ENCODE measurements at places on chromosomes 6 and 20.
A peak's percentile ranks its signal among the peaks of the same experiment; 100 is the strongest.

DNA sequence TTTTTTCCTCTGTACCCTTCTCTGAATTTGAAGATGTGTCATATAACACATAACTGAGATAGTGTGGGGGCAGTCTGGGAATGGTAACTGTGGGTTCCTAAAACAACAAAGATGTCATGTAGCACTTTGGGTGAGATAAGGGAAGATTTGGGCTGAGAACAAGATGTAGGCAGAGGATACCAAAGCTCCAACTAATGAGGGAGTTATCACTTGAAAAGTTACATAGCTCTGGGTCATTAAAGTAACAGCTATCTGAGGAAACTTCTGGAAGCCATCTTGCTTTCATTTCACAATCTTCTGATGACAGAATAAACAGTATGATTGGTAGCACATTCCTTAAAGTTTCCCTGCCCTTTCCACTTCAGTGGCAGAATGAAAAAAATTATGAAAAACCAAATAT, 255.4 kb downstream of the TBX18 start:
- DNase-seq = no peak

DNA sequence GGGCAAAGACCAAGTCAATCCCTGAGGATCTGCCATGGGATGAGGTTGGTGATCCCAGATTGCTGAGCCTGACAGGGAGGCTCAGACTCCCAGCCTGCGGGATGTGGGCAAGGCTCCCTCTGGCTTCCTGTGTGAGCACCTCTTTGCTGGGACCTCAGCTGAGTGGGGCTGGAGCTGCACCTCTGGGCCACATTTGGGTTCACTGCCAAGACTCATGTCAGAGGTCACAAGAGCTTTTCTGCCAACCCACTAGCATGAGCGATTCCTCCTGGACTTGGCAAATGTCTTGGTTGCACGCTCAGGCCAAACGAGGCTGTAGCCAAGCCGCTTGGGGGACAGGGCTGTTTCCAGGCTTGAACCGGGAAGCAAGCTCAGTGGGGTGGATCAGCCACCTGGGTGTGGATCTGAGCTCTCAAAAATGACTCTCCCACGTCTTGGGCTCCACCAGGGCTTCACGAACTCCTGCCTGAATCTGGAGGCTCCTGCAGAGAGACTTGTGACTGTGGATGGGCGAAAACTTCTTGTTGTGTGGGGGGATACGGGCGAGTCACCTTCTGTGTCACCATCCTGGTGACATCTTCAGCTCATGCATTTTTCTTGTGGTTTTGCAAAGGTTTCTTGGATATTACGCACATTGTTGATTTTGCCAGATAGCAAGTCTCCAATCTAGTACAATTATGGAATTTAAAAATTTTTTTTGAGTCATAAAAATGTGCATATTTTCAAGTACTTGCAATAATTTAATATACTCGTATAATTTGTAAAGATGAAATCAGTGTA, 359.5 kb downstream of the CDH4 start:
- DNase-seq = no peak

- DNase-seq = peak; percentile 35
These were observed 11.9 kb downstream of the PCIF1 start for GRCh38 chr20:45946149-45946970.

GRCh38 chr6:56567501-56567900, 75.2 kb downstream of the DST start:
- DNase-seq = no peak

- DNase-seq = no peak
These were observed 62.0 kb downstream of the TRIM38 start for GRCh38 chr6:26024651-26025046.

DNA sequence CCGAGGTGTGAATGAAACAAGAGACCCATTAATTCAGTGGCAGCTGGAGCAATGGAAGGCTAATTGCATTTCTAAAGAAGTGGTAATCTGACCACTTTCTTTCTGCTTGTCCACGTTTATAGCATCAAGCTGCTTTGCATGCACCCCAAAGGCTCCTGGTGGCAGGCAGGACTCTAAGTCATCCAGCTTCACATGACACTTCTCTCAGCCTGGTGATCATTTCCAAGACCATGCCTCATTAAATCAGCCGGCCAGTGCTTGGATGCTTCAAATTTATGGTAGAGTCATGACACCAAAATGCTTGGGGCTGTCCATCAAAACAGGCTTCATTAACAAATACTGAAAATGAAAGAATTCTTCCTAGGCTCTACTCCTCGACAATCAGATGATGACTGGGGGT, 614.9 kb downstream of the DOK5 start:
- no peak for DNase-seq

DNA sequence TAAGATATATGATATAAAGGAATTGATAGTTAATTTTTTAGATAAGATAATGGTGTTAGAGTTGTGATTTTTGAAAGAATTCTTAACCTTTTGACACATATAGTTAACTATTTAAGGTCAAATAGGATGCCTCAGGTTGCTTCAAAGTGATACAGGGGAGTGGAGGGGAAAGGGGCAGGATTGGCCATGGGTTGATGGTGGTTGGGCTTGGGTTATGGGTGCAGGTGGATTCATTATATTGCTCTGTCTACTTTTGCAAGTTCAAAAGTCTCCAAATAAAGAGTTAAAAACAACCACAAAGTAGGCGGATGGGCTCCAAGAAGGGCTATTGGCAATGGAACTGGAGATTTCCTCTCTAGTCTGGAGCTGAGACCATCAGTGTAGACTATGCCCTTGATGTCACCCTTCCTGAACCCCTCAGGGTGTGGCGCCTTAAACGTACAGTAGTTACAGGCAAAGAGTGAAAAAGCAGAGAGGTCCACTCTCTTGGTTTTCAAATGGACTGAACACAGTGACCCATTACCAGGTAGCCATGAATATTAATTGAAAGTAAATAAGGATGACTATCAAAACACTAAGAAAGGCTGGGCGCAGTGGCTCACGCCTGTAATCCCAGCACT, 81.2 kb downstream of the PTPN1 start:
- no peak for DNase-seq

- no peak for DNase-seq
These were observed 23.2 kb downstream of the FAM50B start for GRCh38 chr6:3872370-3872854.

DNA sequence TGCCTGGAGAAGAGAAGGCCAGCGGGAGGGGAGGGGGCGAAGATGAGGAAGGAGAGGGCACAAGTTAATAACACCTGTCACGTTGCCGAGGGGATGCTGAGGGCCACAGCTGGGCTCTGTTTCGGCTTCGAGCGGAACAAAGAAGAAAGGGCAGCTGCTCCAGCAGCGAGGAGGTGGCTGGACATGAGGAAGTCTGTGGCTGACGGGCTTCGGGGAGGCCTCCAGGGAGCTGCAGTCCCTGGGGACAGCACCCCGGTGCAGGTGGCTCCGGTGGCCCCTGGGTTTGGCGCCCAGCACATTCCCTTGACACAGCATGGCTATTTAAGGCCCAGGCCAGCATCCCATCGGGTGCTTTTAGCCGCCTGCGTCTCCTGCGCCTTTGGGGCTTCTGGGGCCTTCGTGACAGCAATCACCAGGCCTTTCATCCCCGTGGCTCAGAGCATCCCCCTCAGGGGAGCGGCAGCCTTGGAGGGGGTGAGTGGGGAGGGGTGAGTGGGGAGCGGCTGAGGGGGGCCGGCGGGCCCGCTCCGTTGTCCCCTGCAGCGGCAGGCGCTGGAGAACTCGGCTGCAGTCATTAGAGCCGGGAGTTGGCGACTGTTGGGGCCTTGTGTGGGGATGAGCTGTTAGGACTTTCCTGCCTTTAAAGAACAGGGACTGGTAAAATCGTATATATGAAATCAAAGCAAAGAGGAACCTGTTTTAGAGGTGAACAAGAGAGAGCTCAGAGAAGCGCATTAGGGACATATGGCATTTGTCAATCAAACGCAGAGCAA, 99.0 kb downstream of the TMEM242 start:
- no peak for DNase-seq

DNA sequence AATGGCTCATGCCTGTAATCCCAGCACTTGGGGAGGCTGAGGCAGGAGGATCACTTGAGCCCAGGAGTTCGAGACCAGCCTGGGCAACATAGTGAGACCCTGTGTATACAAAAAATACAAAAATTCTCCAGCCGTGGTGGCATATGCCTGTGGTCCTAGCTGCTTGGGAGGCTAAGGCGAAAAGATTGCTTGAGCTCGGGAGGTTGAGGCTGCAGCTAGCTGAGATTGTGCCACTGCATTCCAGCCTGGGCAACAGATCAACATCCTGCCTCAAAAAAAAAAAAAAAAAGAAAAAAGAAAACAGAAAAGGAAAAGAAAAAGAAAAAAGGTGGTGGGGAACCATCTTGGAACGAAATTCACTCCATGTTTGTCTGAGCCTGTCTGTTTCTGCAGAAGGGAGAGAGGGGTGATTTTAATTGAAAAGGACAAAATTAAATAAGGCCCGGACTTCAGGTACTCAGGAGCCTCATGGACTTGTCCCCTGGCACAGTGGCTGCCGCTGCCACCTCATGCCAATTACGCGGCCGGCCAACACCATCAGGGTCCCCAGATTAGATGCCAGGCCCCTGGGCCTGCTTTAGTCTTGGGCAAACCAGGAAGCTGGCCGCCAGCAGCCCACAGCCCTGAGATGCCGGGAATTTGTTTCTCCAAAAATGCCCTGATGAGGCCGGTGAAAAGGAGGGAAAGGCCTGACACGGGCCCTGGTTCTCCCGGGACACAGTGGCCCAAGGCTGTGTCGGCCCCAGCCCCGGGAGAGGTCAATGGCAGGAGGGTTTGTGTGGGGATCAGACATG, 37.8 kb upstream of the STX16 start:
- DNase-seq = no peak

DNA sequence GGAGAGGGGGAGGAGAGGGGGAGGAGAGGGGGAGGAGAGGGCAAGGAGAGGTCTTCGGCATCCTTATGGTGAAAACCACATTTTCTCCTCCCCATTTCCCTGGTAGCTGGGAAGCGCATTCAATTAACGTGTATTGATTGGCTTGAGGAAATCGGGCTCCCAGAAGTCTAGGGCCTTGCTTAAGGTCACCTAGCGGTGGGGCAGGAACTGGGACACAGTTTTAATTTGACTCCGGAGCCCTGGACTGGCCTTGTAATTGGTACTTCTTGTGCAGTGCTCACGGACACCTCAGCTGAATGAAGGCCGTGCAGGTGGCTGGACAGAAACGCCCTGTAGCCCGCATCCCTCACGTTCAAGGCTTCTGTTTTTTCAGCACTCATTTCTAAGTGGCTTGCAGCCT, 42.8 kb downstream of the CTCFL start:
- no peak for DNase-seq

GRCh38 chr6:5190507-5190906, 70.2 kb downstream of the LYRM4 start:
- no peak for DNase-seq

GRCh38 chr6:149489967-149490366, 5.2 kb upstream of the ZC3H12D start:
- DNase-seq = no peak

GRCh38 chr20:57261457-57262251, 4.8 kb downstream of the BMP7 start:
- no peak for DNase-seq

GRCh38 chr6:31737315-31737990, 1.1 kb upstream of the CLIC1 start:
- no peak for DNase-seq

DNA sequence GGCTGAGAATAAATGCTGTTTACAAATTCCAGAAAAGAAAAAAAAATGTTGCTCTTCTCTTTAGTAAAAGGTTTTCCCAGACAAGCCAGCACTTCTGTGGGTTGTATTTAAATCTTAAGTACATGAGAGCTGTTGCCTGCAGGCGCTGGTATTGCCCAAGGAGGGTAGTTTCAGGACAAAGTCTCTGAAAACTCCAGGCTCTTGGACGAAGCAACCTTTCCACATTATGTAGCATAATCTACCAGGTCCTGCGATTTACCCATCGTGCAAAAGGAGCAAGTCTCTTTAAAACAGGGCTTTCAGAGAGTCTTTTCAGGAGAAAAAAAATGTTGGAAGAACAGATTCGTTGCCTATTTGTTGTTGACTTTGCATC, 65.6 kb downstream of the PLG start:
- no peak for DNase-seq

GRCh38 chr20:60221593-60221992, 263.4 kb downstream of the CDH26 start:
- no peak for DNase-seq

GRCh38 chr20:63497138-63497945, 1.5 kb downstream of the EEF1A2 start:
- no peak for DNase-seq

GRCh38 chr6:109946979-109947378, 31.1 kb upstream of the GPR6 start:
- no peak for DNase-seq

DNA sequence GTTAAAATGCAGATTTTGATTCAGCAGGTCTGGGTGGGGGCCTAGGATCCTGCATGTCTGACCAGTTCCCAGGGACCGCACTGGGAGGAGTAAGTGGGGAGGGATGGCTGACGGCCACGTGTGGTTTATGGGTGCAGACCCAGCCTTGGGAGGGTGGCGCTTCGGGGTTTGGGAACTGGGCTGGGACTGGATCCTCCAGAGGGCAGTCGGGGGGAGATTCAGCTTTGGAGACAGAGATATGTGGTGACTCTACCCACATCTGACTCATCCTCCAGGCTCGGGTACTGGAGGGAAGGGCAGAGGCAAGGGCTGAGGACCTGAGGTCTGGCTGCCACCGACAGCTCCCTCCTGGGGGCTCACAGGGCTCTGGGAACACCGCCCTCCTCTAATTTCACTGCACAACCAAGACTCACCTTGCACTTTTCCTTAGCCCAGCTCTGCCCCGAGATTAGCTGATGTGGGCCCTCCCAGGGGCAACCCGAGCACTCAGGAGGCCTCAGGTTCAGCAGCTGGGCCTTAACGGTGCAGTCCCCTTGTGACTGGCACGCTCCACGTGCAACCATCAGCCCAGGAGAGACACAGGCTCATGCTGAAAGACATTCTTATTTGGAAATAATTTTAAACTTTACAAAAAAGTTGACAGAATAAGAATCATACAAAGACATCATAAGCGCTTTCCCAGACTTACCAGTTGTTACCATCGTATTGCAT, 172.8 kb upstream of the PMEPA1 start:
- DNase-seq = no peak

- DNase-seq = no peak
These were observed 28.2 kb upstream of the STX16 start for GRCh38 chr20:58622671-58623578.

DNA sequence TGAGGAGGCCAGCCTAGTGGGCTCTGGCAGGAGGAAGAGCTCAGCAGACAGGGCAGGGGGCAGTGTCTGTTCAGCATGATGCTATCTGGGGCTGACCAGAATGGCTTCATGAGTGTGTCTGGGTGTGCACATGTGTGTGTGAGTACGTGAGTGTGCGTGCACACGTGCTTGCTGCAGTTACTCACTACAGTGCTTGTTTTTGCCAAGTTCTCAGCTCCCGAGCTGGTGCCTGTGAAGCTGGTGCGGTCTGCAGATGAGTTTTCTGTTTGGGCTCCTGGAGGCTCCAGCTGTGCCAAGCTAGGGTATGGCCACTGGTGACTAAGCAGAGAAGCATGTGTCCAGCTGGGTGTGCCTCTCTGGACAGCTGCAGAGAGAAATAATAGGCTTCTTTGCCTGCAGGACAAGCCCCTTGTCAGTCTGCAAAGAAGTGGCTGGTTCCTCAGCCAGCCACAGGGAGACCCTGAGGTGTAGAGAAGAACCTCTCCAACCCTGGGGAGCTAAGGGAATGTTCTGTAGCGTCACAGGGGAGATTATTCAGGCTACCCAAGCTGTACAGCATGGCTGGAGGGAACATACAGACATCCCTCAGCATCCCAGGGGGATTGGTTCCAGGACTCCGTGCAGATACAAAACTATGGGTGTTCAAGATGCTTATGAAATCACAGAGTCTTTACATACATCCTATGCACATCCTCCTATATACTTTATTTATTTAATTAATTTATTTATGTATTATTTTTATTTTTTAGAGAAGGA, 40.2 kb upstream of the FAM50B start:
- DNase-seq = no peak

All from stimulated activated CD8-positive, alpha-beta memory T cell treated with anti-CD3 and anti-CD28 coated beads, Interleukin-4, amount 100 ng/mL, for 1 hour (primary cell).